Myocyte (in vitro differentiated cells): ENCODE measurements at places on chromosomes 16 and 17. TPM values are rescaled to one million over a fixed set of nuclear protein-coding genes. Genes with fewer than 3 reads are reported as not detected.

The ZFHX3 gene
- 3.6 and 4.1 TPM in 2 replicates for total RNA-seq

The DNAAF1 gene
- total RNA-seq: not detected in 2 replicates

The MT1H gene
- not detected in 2 replicates for total RNA-seq

The MYH8 gene
- total RNA-seq: 715 and 853 TPM in 2 replicates

The SKAP1 gene
- total RNA-seq: not detected in 2 replicates

The SLFN13 gene
- 0.37 and 1.1 TPM in 2 replicates for total RNA-seq

The NPIPB13 gene
- 1.7 and 2.4 TPM in 2 replicates for total RNA-seq

The MRPS23 gene
- 23.3 and 27.3 TPM in 2 replicates for total RNA-seq

The SYCE1L gene
- total RNA-seq: 0.45 and 1.2 TPM in 2 replicates

The TEFM gene
- 7.9 and 10.8 TPM in 2 replicates for total RNA-seq

The MAP3K3 gene
- total RNA-seq: 14.5 and 16.4 TPM in 2 replicates

The RNF43 gene
- not detected in 2 replicates for total RNA-seq

The DNAH9 gene
- total RNA-seq: 0.05 TPM in 1 of 2 replicates, not detected in the other

The RUNDC3A gene
- total RNA-seq: 0.40 and 0.62 TPM in 2 replicates

The CHST4 gene
- total RNA-seq: not detected in 2 replicates

The IL21R gene
- 2.0 and 3.2 TPM in 2 replicates for total RNA-seq

The CDR2L gene
- 22.5 and 23.6 TPM in 2 replicates for total RNA-seq

The KRT15 gene
- total RNA-seq: not detected in 2 replicates

The PRSS36 gene
- 0.51 and 1.6 TPM in 2 replicates for total RNA-seq

The PLSCR3 gene
- 15.1 and 22.3 TPM in 2 replicates for total RNA-seq

The TBX6 gene
- 0.45 and 1.4 TPM in 2 replicates for total RNA-seq

The SLC13A5 gene
- total RNA-seq: not detected in 2 replicates

The KRT24 gene
- total RNA-seq: not detected in 2 replicates

The TMEM106A gene
- 2.2 and 2.9 TPM in 2 replicates for total RNA-seq
